Stimulated activated CD4-positive, alpha-beta T cell treated with anti-CD3 and anti-CD28 coated beads, Interleukin-1b, Interleukin-23, amount 100 ng/mL, for 1 hour (primary cell): ENCODE measurements at places on chromosomes 3 and 15.

GRCh38 chr3:54899273-54899672 lies 28.6 kb downstream of the LRTM1 start:
- no peak for DNase-seq

DNA sequence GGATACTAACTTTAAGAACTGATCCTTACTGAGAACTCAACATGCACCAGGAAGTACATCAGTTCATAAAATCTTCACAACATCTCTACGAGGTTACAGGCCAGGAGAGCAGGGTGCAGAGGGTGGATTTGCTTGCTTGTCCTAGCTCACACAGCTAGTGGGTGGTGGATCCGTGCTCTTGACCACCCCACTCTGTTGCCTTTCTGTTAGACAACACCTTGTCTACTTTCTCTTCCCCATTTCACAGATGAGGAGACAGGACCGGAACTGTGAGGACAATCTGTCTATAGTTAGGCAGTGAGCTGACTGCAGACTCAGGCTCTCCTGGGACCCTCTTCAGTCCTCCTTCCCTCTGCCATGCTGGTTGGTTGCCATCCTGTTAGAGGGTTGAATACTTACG lies 221.7 kb upstream of the TLE3 start:
- DNase-seq = no peak

GRCh38 chr15:80275961-80276360 lies 23.9 kb upstream of the CTXND1 start:
- DNase-seq = no peak

DNA sequence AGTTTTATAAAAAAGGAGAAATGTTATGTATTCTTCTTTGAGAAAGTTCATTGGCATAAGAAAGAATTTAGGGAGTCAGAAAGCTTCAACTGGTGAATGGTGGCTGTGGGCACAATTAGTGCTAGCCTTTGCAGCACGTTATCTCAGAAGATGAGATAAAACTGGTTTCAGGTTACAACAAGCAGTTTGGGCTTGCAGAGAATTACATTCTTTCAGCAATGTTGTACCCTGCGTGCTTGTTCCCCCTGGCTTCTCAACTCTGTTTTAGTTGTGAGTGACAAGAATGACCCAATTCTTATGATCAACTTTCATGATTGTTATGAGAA lies 31.6 kb upstream of the ACP3 start:
- no peak for DNase-seq

DNA sequence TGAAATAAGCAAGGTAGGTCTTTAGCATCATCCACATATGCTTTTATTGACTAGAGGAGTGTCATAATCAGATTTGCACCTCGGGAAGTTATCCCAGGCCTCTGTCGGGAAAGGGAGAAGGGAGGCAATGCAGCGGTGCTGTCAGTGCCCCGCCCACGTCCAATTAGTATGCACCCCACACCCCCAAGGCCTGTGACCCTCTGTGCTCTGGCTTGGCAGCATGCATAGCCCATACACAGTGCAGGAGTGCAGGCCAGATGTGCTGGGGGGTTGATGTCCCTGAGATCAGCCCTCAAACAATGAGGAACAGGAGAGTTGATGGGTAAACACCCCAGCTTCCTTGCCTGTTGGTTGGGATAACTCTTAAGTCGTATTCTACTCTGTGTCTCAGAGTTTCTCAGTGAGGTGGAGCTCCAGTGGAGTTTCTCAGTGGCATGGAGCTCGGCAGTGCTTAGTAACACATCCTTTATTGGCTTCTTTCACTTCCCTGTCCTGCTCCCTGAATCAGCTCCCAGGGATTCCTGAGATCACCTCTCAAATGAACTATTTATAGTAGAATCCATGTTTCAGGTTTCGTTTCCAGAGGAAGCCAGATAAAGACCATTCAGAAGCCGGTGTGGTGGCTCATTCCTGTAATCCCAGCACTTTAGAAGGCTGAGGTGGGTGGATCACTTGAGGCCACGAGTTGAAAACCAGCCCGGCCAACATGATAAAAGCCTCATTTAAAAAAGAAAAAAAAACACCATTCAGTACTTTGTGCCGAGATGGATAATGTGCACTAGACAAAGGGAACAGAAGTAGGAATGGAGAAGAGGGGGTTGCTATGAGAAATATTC lies 26.7 kb upstream of the NDUFB4 start:
- DNase-seq = no peak

GRCh38 chr3:53073553-53074365 lies 27.9 kb upstream of the SFMBT1 start:
- DNase-seq = no peak

GRCh38 chr3:172367205-172368105 lies 80.8 kb downstream of the GHSR start:
- DNase-seq = no peak

DNA sequence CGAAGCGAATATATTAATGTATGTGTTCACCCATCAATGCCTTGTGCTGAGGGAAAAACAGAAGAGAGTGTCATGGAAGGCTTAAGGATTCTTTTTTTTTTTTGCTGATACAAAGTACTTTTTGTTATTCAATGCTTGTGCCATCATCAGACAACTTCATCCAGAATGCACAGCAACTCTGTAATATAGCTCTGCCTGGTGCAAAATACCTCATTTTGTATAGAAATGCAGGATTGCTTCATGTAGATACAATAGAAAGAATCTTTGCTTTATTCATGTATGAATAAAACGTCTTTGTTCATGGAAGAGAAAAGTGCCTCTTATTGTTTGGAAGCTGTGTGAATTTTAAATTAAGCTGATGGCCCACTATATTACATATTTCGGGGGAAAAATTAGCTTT lies 62.9 kb downstream of the SH3GL3 start:
- DNase-seq = no peak

- DNase-seq = no peak
Measured at GRCh38 chr15:77030928-77031375, 36.0 kb downstream of the PSTPIP1 start.

DNA sequence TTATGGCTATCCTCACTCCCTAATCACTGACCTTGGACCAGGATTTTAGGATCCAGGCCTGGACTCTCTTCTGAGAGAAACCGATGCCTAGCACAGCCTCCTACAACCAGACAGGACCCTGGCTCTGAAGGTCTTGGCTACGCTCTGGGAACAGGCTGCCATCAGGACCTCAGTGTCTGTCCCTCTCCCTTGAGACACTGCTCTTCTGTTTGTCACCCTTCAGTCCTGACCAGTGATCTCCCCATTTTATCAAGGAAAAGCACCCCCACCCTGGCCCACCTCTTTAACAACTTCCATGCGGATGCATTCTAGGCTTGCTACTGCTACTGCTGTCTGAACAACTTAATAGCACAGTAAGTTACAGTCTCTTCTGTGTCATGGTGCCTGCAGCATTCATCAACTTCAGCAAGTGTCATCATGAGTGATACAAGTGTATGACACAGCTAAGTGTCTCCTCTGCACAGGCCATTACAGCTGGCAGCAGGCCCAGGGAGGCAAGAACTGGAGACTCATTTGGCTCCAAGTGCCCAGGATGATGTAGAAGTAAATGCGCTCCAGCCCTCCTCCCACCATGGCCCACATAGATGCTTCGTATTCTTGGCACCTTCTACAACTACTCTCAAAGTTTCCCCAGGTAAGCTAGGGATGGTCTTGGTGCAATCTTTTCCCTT lies 302.4 kb downstream of the EPHB1 start:
- no peak for DNase-seq

GRCh38 chr3:126350502-126351085 lies 6.6 kb downstream of the KLF15 start:
- DNase-seq = no peak

- no peak for DNase-seq
Measured at GRCh38 chr3:142904639-142905436, 16.0 kb upstream of the PCOLCE2 start.

- no peak for DNase-seq
Measured at GRCh38 chr15:43913026-43913780, 86.4 kb downstream of the WDR76 start.

DNA sequence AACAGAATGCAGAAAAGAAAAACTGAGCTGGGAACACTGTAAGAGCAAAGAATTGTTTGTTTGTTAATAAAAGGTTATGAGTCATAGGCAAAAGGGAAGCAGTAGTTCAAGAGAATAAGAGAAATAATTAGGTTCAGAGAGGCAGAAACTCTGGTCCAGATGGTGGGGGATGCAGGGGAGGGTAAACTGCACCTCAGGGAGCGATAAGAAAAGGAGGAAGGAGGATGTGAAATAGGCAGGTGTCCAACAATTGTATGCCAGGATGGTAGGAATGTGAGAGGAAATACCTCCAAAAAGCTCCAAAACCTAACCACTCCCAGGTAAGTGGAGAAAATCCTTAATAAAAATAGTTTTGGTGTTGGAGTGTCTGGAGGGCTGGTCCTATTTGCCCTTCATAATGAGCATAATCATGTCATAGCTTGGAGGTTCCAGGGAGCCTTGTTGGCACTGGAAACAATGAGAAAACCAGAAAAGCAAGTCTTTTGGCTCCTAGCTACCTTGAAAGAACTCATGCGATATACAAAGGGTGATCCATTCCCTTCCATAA lies 405.4 kb upstream of the TBL1XR1 start:
- no peak for DNase-seq

GRCh38 chr3:160454995-160455394 lies 5.4 kb upstream of the TRIM59 start:
- no peak for DNase-seq

GRCh38 chr3:158101335-158102241 lies 4.6 kb downstream of the SHOX2 start:
- no peak for DNase-seq

- DNase-seq = no peak
Measured at GRCh38 chr15:60957111-60957510, 272.0 kb downstream of the RORA start.

DNA sequence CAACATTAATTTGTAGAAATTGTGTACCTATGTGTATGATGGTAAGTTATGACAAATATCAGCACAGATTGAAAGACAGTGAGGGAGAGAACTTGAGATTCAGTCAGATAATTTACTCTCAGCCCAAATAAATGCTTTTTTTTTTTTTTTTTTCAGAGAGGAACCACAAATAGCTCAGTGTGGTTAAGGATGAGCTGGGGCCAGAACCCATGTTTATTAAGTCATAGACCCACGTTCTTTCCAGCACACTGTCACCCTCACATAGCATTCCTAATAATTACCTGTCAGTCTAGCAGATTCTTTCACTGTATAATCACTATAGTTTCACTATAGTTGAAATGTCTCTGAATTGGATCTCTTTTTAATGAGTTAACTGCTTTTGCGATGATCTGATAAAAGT lies 246.1 kb downstream of the ZIC1 start:
- DNase-seq = no peak

DNA sequence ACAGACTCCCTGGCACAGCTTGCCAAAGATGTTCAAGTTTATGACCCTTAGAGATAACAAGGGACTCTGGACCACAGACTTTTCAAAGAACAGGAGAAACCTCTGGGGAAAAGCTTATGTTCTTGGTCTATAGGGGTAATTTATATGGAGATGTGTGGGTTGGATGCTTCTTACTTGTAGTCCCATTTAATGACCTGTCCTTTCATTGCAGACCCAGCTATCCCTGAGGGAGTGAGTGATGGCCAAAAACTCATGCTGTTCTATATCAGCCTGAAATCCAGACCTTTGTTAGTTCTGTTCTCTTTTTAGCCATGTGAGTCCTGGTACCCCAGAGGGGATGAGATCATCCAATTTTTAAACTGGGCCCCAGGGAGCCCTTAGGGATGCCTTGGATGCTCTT lies 43.7 kb upstream of the MRPL3 start:
- DNase-seq = no peak

- no peak for DNase-seq
Measured at GRCh38 chr3:27307566-27307965, 61.6 kb downstream of the NEK10 start.

DNA sequence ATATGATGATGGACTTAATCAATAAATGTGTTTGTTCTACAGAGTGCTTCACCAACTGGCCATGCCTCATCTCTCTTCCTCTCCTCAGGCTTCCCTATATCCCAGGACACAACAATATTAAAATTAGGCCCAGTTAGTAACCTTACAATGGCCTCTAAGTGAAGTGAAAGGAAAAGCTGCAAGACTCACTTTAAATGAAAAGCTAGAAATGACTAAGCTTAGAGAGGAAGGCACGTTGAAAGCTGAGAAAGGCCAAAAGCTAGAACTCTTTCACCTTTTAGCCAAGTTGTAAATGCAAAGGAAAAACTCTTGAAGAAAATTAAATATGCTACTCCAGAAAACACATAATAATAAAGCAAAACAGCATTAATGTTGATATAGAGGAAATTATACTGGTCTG lies 1010.3 kb downstream of the NAALADL2 start:
- no peak for DNase-seq

DNA sequence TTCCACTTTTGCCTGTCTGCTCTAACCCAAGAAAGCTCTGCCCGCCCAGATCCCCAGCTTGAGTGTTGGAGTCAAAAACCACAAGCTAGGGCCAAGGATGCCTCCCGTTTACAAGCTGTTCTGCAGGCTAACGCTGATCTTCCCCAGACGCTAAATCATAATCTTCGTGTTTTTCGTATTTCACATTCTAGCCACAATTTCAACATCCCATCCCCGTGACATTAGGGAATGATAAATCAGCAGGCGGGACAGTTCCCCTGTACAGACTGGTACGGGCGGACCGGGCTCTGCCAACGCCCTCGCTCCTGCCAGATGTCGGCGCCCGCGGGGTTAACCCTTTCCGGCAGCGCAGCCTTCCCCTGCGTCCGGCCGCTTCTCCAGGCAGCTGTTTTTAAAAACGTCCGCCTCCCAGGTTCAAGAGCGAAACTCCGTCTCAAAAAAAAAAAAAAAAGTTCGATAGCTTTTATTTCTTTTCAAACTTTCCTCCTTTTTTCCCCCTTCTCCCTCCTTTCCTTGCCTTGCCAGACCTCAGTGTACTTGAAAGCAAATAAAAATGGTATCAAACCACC lies 81.0 kb upstream of the BNC1 start:
- DNase-seq = no peak

DNA sequence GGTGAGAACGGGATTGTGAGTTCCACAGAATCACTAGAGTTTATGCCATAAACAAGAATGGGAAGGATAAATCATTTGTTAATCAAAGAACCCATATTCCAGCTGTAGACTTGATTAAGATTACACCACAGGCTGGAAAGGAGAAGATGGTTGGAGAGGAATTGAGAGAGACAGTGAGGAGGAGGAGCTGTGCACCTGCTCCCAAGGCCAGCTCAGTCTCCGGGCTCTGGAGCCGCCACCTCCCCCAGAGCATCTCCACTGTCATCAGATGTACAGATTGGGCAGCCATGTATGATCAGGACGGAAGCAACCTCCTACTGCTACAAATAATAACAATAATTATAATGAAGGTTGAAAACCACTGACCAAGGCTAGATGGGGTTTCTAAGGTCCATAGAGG lies 170.0 kb downstream of the MINAR1 start:
- no peak for DNase-seq

- no peak for DNase-seq
Measured at GRCh38 chr3:194231929-194232832, 96.2 kb downstream of the HES1 start.

DNA sequence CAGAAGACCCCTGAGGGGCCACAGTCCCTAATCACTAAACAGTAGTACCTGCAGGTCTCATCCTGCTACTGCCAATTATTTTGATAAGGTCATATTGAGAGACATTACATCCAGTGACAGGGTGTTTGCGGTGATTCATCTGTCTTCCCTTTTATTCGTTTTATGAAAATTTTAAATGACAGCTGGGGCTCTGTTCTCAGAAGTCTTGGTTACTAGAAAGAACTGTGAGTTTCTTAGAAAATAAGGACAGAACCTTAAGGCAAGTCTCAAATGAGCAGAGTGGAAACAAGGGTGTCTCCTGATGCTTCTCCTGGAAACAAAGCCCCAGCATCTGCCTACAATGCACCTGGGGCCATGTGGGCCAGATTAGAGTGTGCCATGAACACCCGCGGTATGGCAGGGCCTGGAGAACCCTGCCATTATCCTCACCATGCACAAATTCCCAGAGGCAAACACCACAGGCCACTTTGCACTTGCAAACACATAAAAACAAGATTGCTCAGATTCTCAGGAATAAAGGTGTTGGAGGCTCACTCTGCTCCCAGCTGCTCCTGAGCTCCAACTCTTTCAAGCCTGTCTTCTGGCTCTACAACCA lies 66.3 kb upstream of the IQSEC1 start:
- DNase-seq = no peak
